ENCODE measurements at places on chromosomes 4 and X.

DNA sequence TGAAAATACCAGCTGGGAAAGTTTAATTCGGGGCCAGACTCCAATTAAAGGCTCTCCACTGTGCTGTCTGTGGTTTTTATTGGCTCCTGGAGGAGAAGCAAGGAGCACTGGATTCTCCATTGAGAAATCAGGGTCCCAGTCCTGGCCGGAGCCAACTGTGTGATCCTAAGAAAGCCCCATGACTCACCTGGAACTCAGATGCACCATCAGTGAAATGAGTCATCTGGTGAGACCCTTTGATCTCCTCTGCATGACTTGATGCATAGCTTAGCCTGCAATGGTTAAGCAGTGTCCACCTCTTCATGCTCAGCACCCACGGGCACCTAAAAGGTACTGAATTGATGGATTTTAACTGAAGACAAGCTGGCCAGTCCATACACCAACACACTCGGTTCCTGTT, 119.2 kb upstream of the VCX3B start:
- DNase-seq: no peak

GRCh38 chr4:22595684-22596083, 79.8 kb upstream of the ADGRA3 start:
- no peak for DNase-seq

DNA sequence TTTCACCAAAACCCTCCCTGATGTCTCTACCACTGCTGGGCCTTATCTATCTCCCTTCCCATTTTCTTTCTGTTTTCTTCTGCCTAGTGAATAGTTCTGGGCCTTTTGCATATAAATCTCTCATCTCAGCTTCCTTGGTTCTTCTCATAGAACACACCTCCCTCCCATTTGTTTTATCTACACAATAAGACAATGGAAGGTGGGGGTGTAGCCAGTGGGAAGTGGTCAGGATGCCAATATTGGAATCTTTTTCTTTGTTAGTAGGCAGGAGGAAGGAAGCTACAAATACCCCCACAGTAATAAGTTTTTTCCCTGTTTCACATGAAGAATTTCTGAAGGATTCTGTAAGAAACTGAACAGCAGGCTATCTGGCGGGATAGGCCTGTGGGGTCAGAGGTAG, 30.9 kb upstream of the RHOH start:
- no peak for DNase-seq

- DNase-seq: no peak
Observed at GRCh38 chrX:5163663-5164062, 1065.0 kb downstream of the NLGN4X start.

DNA sequence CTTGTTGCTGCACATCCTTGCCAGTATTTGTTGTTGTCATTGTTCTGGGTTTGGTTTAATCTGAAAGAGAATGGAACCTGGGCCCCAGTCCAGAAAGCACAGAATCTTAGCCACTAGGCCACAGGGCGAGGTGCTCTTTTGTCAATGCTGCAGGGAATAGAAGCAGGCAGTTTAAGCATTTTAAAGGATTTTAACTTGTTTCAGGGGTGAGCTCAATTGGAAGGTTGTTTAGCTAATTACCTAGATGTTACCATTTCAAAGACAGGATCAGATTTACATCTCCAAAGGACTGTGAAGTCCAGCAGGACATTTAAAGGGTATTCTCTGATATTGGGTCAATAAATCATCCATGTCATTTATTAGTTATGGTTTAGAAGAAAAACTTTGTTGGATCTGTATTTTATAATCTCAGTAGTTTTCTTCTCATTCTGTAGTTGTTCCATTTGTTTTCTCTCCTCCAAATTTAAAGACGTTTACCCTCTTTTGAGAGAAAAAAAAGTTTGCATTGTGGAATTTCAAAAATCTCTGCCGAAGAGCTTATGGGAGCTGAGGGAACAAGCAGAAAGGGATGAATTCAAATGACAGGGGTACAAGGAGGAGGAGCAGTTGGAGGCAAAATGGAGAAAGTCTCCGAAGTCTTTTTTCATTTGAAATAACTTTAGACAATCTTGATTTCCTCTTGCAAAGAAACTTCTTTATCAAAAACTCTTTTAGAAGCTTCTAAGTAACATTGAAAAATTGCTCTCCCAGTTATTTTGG, 57.5 kb upstream of the FAM47C start:
- no peak for DNase-seq

DNA sequence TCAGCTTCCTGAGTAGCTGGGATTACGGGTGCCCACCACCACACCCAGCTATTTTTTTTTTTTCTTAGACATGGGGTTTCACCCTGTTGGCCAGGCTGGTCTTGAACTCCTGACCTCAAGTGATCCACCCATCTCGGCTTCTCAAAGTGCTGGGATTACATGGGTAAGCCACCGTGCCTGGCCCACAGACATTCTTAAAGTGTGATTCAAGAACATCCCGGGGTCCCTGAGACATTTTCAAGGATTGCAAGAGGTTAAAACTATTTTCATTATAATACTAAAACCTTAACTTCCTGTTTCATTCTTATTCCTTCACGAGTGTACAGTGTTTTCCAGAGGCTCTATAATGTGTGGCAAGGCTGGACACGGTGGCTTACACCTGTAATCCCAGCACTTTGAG, 318.7 kb downstream of the CAMK2D start:
- DNase-seq: no peak

DNA sequence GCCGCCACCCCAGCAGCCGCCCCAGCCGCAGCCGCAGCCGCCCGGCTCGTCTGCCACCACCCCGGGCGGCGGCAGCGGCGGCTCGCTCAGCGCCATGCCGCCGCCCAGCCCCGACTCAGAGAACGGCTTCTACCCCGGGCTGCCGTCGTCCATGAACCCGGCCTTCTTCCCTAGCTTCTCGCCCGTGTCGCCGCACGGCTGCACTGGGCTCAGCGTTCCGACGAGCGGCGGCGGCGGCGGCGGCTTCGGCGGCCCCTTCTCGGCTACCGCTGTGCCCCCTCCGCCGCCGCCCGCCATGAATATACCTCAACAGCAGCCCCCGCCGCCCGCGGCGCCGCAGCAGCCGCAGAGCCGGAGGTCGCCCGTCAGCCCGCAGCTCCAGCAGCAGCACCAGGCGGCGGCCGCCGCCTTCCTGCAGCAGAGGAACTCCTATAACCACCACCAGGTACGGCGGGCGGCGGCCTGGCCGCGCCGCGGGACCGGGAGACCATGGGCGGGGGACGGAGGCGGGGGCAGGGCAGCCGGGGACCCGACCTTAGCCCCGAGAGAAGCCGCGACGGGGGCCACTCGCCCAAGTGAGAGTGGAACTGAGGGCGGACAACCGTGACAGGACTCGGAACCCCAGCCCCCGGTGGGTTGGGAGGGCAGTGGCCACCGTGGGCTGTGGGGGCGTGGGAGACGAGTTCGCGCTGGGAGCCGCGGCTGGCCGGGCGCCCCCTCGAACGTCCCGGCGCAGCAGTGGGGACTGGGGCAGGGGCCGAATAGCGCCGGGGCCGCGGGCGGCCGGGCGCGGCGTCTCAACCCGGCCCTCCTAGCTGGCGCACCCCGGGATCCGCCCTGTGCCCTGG, 1.8 kb downstream of the CPEB2 start:
- no peak for DNase-seq

GRCh38 chr4:92968556-92968955, 664.8 kb downstream of the GRID2 start:
- DNase-seq: no peak

DNA sequence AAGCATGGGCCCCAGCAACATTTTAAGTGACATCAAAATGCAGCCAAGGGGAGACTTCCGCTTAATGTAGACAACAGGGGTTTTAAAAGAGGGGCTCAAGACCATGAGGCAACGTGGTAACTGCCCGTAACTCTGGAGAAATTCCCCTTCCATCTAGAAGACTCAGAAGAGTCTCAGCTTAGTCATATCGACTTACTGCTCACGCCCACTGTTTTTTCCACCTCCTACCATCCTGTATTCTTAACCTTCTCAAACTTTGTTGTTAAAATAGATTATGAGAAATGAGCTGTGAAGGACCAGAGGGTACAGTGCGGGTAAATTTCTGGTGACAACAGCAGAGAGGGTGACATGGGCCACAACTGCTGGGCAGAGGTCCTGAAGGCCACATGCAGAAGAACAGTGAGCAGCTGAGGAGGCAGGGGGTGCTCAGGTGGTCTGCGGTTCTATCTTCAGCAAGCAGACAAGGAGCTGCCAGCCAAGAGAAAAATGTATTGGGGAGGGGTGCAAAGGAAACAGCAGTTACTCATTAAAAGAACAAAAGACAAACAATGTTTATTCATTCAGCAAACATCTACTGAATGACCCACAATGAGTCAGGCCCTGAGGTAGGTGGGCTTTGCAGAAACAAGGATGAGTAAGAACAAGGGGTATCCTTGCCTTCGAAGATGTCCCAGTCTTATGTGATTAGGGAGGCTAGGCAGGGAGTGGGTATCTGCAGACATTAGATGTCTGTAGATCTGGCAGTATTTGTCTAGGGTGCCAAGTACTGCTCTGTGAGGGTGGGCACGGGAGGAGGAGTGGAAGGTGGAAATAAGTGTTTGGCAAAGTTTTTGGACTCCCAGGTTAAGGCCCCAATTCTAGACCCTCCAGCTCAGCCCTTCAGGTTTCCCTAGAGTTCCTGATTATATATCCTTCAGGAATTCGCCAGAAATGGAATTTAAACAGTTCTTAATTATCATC, 175.3 kb downstream of the TSPAN5 start:
- no peak for DNase-seq

GRCh38 chrX:32041181-32041580, 969.3 kb upstream of the FTHL17 start:
- DNase-seq: no peak

DNA sequence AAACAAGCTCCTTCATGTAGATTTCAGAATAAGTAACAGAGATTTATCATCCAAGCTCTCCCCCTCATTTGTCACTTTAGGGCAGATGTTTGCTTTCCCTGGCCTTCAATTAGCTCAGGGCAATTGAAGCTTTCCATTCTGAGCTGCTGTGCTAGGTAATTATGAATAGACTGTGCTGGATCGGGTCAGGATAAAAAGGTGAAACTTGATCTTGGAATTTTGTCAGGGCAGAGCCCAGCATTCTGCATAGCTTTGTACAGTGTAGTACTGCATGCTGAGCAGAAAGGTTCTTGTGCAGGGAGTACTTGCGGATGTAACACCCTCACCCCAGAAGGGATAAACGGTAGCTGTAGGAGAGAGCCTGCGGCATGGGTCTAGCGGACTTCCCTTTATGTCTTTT, 64.0 kb upstream of the CLDN34 start:
- DNase-seq: no peak

- DNase-seq: no peak
Observed at GRCh38 chr4:76665721-76666120, 230.7 kb downstream of the SHROOM3 start.

GRCh38 chr4:13793020-13793710, 165.6 kb upstream of the BOD1L1 start:
- DNase-seq: no peak

DNA sequence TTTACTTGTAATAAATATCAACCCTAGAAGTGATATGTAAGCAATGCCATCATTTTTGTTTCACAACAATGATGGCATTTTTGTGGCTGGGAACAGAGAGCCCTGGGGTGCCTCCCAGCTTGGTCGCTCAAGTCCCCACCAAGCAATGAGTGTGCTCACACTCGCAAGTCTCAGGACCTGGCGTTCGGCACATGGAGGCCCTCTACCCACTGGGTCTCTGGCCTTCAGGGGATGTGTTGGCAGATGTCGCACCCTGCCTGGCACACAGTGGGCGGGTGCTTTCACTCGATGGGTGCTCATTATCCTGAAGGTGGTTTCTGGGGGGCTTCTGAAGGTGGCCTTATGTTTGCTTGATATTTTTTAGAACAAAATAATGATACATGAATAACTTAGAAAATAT, 74.7 kb upstream of the STS start:
- no peak for DNase-seq

DNA sequence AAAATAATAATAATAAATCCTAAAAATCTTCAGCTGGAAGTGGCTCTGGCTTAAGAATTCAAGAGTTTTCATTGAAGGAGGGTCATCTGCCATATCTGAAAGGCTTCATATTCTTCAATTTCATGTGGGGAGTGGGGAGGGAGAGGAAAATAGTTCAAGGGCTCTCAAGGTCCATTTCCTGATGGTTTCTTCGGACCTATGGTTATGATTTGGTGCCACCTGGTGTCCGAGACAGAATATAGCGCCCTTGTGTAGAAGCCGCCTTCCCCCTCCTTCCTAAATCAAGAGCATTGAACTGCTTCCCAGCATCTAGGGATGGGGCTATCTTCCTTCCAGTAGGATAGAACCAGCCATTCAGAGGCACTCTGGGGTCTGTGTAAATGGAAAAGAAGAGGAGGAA, 34.3 kb downstream of the NLGN3 start:
- DNase-seq: peak; percentile 45

DNA sequence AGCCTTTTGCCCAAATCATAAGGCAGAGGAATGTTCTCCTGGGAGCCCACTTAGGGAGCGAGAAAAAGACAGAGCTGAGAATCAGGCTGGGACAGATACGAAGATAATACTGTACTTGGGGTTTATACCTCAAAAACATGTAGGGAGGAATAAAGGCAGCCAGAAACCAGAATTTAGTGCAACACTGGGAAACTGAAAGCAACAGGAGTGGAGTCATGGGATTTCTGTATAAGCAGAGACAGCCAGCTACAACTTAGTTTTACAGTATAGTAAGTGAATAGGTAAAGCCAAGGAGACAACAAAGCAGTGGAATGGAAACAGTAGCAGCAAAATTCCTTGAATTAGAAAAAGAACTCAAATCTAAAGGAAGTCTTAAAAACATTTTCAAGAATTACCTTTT, 413.2 kb downstream of the FAT4 start:
- DNase-seq: no peak

DNA sequence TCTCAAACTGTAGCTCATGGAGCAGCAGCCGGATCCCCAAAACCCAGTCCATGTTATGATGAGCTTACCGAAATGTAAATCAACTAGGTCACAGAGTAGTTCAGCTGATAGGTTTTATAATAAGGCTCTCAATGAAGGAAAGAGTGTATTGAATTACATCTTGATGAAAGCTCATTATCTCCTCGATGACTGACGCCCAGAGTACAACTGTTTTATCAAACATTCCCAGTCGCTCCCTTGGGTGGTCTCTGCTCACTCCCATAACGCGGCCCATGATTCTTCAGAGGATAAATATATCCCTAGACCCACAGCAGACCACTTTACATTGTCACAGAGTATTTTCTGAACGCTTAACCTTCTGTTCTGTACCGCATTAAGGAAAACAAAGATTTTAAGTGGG, 452.3 kb upstream of the GALNT7 start:
- DNase-seq: no peak

- DNase-seq: no peak
Observed at GRCh38 chr4:171521726-171522125, 291.5 kb upstream of the GALNTL6 start.

DNA sequence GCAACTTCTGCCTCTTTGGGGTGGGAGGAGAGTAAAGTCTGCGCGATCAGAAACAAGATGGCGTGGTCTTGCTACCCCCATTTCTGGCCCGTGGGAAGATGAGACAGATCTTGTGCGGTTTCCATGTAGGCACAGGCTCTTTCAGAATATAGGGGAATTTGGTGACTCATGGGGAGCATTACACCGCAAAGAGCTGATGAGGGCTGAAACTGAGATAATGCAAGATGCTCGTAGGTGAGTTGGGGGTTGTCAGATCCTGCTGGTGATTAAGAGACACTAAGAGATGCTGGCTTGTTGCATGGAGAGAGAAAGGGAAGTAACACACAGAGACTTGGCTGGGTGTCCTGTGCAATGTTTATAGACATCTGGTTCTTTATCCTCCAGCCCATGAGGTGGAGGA, 1.5 kb downstream of the EVC start:
- peak; percentile 25 for DNase-seq

All from H54 (cell line).